ENCODE measurements at places on chromosomes 5 and 9.

DNA sequence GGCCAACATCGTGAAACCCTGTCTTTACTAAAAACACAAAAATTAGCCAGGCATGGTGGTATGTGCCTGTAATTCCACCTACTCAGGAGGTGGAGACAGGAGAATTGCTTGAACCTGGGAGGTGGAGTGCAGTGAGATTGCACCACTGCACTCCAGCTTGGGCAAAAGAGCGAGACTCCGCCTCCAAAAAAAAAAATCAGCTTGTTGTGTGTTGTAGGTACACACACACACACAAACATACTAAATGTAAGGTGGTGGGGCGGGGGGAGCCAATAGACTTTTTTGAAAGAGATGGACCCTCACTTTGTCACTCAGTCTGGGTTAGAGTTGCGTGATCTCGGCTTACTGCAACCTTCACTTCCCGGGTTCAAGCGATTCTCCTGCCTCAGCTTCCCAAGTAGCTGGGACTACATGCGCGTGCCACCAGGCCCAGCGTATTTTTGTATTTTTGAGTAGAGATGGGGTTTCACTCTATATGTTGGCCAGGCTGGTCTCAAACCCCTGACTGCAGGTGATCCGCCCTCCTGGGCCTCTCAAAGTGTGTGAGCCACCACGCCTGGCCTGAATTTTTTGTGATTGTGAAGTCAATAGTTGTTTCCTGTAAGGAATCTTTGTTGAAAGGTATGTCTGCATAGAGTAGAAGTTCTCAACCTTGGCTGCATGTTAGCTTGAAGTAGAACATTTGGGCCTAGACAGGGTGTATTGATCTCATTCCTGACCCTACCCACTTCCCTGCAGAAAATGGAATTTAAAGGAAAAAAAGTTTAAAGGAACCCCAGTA is 13.7 kb downstream of the NPM1 start:
- DNase-seq = no peak

DNA sequence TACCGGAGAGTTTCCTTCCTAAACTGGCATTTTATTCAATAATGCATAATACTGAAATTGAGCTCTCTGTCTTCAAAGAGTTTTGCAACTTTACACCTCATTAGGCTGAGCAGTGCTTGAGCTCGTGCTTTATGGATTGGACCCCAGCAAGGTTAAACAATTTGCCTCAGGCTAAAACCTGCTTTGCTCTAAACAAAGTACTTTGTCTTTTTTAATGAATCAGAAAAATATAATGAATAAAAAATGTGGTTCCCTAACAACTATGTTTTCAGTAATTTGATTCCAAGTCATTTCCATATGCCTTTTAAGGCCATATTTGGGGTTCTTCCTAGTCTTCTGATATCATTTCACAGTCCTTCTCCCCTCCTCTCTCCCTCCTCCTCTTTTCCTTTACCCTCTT is 20.0 kb downstream of the ZNF366 start:
- DNase-seq = no peak

GRCh38 chr5:149485655-149486615 is 65.3 kb downstream of the CSNK1A1 start:
- no peak for DNase-seq

GRCh38 chr9:12425878-12426864 is 267.0 kb upstream of the TYRP1 start:
- DNase-seq = no peak

DNA sequence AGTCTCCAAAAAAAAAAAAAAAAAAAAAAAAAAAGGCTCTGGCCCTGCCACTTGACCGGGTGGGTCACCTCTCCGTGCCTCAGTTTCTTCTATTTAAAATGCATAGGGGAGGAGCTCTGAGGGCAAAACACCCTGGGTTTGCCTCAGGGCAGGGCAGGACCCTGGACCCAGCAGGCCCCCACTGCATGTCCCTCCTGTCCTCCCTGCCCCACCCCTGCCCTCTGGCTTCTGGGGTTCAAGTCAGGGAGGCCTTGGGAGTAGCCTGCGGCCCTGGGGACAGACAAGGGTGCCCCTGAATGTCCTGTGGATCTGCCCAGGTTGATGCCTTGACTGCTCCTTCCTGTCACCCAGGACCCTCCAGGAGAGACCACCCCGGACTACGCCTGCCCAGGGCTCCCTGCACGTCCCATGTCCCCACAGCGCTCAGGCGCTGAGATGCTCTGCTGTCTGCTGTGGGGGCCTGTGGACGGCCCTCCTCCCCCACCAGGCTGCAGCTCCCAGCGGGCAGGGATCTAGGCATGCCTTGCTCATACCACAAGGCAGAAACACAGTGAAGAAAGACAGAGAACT is 35.4 kb downstream of the ADAMTS2 start:
- no peak for DNase-seq

DNA sequence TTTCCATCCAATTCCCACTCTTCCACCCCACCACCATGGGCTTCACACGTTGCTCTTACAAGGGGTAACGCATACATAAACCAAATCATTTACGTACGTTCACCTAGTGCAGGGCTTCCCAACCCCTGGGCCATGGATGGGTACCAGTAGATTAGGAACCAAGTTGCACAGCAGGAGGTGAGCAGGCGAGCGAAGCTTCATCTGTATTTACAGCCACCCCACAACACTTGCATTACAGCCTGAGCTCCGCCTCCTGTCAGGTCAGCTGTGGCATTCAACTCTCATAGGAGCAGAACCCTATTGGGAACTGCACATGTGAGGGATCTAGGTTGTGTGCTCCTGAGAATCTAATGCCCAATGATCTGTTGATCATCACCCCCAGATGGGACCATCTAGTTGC is 82.3 kb downstream of the CEMIP2 start:
- DNase-seq = no peak

- no peak for DNase-seq
These were observed 84.2 kb downstream of the TRPM6 start for GRCh38 chr9:74803376-74804017.

DNA sequence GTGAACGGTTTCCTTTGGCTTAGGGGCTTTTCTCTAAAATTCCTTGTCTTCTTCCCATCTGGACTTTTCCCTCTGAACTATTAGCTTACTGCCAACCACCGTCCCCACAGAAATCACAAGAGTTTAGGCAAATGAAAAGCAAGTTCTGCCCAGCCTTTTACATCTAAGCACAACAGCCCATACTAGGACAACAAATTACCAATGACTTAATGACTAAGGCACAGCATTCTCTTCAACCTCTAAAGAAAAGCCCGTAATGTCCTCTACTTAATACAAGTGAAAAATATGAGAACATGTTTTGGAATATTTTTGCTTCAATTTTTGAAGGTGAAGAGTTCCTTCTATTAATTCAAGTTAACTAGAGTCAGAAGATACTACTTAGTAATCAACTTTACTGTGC is 1.2 kb downstream of the ZBTB5 start:
- no peak for DNase-seq
